ENCODE measurements at places on chromosomes 2 and 18. TPM values are rescaled to one million over a fixed set of nuclear protein-coding genes. Genes with fewer than 3 reads are reported as not detected.

Gene ANO7
- total RNA-seq: under 0.01 TPM

Gene SP9
- not detected for total RNA-seq

Gene HOXD13
- not detected for total RNA-seq

Gene PECR
- 11.9 TPM for total RNA-seq

Gene AMER3
- not detected for total RNA-seq

DNA sequence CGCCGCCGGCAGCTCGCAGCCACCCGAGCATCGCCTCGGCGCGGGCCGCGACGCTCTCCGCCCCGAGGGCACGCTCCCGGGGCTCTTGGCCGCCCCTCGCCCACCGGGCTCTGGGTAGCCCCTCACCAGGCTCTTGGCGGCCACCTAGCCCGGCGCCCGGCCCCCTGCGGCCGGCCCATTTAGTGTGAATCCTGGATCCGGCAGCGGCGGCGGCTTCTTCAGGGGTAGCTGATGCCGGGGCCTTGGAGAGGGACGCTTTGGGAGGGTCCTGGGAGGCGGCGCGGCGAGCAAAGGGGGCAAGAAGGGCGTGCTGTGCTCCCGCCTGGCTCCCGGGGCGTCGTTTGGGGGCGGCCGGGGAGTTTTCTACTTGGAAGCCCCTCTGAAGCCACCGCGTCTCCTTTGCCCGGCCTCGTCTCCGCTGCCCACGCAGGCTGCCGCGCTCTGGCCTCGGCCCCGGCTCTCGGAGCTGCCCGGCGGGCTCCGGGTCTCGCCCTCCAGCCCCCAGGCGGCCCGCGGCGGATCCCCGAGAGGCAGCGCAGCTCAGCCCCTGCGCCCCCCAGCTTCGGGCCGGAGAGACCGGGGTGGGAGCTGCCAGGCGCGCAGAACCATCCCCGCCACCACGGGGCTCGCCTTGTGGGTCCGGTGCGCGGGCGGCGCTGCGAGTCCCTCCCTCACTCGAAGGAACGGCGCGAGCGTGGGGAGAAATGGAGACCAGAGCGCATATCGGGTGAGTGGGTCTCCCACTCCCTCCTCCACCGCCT is 509 bp downstream of the PIEZO2 start:
- no peak for DNase-seq

GRCh38 chr2:28499282-28499681 is 3.4 kb downstream of the PLB1 start:
- DNase-seq: no peak

GRCh38 chr2:200452377-200452776 is 57.5 kb downstream of the KCTD18 start:
- DNase-seq: no peak

DNA sequence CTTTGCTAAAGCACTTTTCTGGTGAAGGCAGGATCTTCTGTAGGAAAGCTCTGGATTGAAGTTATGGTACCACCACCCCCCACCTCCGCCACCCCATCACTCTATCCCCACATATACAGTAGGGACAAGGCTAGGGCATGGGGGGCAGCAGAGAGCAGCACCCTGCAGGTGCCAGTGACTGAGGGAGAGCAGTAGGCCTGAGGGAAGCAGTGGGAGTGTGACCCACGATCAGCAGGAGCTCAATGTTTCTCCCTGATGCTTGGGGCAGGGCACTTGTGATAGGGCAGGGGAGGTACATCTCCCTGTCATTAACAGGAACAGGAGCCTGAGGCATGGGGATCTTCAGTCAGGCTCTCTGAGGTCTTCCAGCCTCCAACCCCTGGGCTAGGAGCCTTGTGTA is 121.6 kb downstream of the ZFP36L2 start:
- no peak for DNase-seq

DNA sequence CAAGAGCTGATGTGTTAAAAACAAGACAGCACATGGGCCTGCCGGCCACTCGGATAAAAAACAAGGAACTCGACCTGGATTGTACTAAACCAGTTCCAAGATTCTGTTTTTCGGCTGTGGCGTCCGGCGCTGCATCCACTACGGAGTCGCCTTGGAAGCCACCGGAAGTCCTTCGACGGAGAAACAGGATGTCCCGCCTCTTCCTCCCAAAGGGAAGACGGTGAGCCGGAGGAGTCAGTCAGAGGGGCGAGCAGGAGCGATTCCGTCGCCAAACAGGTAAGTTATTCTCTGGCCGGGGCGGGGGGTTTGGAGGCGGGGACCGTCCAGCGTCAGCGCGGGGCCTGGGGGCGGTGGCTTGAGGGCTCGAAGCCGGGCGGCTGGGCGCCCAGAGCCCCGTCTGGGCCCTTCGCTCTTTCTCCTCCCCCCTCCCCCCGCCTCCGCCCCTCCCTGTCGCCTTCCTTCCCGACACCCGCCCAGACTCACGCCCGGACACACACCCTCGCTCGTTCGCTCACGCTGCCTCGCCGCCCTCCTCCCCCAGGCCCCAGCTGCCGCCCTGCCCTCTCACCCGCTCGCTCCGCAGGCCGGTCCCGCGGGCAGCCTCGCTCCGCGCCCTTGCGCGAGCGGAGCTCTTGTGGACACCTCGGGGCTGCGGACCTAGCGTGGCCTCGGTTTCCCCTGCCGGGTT is at the start of gene ZNF407:
TSS of gene ZNF407 (plus strand) at position 209 of the 688 bp plus-strand sequence. CDS start 33,150 bp downstream, outside the sequence.
- peak; percentile 89 for DNase-seq

DNA sequence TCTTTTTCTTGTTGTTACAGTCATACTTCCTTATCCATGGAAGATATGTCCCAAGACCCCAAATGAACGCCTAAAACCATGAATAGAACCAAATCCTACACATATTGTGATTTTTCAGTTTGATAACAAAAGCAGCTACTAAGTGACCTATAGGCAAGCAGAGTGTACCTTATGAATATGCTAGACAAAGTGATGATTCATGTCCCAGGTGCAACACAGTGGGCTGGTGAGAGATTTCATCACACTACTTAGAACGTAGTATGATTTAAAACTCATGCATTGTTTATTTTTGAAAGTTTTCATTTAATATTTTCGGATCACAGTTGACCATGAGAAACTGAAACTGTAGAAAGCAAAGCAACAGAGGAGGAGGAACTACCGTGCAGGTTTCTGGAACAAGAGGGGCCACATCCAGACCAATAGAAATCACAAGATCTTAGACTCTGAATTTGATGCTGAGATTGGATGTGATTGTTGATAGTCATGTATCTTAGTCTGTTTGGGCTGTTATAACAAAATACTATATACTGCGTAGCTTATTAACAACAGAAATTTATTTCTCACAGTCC is 470.8 kb upstream of the VRK2 start:
- no peak for DNase-seq

- no peak for DNase-seq
Observed at GRCh38 chr2:240998706-240998994, 232 bp downstream of the SNED1 start.

DNA sequence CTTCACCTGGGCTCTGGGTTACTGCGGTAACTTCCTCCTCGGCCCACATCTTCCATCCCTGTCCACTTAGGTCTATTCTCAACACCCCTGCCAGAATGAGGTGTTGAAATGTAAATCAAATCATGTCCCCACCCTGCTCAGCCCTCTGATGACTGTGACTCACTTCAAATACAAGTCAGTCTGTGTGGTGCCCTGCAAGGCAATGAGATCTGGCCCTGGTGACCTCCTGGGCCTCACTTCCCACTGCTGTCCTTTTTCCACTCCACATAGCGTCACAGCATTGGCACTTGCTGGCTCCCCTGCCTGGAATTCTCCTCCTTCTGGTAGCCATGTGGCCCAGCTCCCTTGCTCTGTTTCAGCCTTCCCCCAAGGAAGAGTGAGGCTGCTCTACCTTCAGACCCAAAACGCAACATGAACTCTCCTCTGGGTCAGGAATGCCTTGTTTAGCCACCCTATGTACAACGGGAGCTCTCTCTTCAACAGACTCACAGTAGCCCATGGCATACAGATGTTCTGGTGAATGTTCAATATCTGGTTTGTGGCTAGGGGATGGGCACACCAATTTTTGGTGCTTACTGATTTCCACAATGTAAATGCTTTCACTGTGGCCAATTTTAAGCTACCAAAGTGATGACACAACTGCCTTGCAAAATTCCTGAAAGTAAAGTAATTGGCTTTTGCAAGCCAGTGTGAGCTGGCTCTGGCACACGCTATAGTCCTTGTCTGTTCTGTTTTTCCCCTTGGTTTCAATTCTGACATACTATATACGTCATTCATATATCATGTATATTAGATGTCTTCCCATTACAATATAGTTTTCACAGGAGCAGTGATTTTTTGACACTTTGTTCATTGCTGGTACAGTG is 550.3 kb upstream of the HS6ST1 start:
- DNase-seq: no peak

GRCh38 chr2:18396329-18397010 is 164.0 kb downstream of the RDH14 start:
- DNase-seq: no peak

DNA sequence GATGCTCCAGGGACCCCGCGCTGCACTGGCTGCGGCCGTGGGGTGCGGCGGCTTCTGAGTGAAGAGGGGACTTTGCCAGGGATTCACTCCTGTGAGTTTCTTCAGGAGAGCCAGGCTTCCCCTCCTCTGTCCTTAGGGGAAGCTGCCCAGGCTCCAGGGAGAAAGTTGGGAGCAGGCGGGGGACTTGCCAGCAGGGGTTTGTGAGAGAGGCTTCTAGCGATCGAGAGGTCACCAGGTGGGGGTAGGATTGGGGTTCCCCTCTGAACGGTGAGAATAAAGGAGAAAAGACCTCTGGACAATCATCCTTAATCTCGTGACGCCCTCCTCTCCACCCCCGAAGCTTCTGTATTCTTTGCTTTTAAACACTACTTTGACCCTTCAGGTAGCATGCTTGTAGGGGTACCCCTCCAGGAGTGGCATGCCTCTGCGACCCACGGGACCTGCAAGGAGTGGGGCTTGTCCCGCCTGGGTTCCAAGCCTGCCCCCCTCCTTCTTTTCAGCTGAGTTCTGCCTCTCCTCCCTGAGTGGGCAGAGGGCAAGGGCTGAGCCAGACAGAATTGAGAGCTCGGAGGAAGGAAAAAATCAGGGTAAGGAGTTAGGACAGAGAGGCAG is 601 bp downstream of the PROKR1 start:
- DNase-seq: no peak
